BE2C (cell line): ENCODE measurements at places on chromosomes 6 and 20.

- no peak for DNase-seq
Measured at GRCh38 chr6:169794317-169795055, 43.1 kb downstream of the ERMARD start.

GRCh38 chr20:49712118-49712517 is 1.6 kb downstream of the B4GALT5 start:
- DNase-seq = no peak

- DNase-seq = no peak
Measured at GRCh38 chr6:16437095-16437494, 198.7 kb downstream of the GMPR start.

DNA sequence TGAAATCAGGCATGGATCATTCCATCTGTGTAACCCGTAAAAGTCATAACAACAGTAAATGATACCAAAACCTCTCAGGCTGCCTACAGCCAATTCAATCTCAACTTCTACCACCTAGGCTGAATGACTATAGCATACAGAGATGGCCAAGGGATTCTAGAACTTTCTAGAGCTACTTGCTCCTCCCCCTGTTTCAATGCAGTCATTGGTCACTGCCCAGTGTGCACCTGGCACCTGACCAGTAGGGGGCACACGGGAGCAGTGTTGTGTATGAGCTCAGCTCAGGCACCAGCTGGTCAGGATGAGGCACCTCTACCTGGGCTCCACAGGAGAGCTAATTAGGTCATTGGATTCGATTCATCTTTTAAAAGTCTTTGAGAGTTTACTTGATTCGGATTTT is 86.2 kb downstream of the PLEKHG1 start:
- DNase-seq = peak; percentile 50

- DNase-seq = peak; percentile 91
Measured at GRCh38 chr20:35994994-35995453, 26.6 kb downstream of the CNBD2 start.

DNA sequence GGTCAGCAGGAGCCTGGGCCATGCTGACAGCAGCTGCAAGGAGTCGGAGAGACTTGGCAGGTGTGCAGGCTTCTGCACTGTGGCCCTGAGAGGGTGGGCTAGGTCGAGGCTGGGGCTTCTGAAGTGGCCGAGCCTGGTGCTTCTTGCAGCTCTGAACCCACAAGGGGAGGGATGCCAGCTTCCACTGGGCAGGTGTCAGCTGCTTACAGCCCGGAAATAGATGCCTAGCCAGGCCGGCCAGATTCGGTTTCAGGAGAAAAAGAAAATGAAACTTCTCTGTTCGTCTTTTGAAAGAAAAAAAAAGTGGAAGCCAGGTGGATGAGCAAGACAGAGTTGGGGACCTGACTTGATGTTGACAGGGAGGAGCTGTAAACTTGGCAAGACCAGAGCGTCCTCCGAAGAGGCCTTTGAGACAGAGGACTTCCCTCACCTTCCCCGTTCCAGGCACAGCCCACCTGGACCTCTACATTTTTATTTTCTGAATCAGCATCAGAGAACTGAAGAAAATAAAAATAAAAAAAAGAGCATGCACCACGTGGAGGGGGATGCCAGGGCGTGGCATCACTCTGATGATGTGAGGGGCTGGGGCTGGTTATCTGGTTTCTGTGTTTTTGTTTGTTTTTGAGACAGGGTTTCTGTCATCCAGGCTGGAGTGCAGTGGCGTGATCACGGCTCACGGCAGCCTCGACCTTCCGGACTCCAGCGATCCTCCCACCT is at the start of gene ZBP1:
Gene ZBP1, minus strand, starts transcription at position 153 of the 717 bp plus-strand sequence. Its CDS starts 131 bp downstream, at position 22.
- no peak for DNase-seq

DNA sequence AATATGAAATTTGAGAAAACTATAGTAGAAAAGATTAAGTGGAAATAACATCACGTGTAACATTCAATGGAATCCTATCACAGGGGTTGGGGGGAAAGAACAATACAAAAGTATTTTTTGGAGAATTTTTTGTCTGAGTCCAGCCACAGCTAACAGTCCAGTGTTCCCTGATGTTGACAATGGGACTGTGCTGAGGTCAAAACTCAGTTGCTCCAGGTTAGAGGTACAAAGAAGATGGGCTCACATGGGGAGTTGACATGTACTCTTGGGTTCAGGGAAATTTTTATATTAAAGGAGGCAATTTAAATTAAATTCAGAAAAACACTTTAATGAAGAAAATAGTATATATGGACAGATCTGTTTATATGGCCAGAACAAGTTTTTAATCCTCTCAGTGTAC is 995 bp downstream of the MYCT1 start:
- no peak for DNase-seq

DNA sequence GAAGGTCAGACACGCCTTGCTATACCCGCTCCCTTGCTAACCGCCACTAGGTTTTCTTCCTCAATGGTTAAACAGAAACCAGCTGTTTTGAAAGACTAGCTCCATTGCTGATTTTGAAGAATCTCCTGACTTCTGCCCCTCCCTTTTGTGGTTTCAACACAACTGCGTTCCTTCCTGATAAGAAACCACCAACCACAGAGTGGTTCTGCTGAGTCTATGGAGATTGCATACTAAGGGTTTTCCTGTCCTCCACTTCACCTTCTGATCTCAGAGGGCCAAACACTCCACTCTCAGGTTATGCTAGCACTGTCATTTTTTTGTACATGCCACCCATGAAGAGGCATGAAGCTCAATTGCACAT is 207.9 kb downstream of the MYLK4 start:
- DNase-seq = no peak

DNA sequence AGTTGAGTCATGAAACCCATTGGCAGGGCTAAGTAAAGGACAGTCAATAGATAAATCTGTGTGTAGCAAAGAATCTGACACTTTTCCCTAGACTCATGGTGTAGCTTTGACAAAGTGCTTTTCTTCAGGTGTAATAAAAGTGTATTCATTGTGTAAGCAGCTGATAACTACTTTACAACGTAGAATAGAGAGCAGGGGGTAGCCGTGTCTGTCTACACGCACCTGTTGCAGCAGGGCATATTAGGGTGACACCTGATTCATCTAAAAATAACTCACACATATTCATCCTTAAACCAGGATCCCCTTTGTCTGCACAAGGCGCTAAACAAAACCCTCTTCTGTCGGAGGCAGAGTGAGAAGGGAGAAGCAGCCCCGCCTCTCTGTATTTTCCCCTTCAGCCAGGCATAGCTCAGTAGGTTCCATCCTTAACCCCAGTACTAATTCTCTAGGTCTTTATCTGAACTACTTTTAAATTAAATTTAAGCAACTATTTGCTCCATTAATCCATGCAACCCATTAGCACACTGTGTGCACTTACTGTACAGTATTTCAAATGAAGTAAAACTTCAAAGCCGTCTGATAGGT is 306.7 kb upstream of the SASH1 start:
- DNase-seq = no peak

DNA sequence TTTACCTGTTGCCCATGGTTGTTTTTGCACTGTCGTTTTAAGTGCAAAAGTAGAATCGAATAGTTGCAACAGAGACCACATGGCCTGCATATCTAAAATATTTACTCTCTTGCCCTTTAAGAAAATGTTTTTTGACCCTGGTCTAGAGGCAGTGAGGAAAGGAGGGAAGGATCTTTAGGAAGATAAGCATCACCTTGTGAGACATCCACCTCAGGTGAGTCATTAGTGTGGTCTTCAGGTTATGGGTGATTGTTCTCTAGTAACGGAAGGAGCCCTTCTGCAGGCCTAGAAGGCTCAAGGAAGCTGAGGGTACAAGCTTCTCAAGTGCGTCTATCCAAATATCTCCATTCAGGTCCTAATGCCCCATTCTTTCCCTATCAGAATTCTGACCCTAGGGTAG is 6.6 kb upstream of the RAB44 start:
- DNase-seq = no peak

- no peak for DNase-seq
Measured at GRCh38 chr6:92577077-92577719, 842.2 kb downstream of the EPHA7 start.

DNA sequence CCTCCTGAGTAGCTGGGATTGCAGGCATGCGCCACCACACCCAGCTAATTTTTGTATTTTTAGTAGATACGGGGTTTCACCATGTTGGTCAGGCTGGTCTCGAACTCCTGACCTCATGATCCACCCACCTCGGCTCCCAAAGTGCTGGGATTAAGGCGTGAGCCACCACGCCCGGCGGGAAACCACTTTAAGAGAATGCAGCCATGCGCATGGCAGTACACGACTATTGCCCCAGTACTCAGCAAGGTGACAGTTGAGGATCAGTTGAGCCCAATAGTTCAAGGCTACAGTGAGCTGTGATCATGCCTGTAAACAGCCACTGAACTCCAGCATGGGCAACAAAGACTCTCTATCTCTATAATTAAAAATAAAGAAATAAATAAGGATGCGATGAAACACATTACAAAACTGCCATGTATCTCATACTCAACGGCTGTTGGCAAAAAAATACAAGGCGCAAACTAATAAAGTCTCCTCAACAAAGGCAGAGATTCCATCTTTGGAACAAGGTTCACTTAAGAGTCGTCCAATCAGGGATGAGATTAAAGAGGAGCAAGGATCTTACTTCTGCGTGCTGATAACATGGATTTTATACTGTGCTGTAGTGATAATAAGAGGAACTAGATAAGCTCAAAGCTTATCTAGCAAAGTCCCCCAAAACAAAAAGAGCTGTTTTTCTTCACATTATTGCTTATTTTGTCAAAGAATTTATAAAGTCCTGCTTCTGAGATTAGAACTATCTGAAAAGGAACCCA is 51.1 kb downstream of the STAU1 start:
- no peak for DNase-seq

DNA sequence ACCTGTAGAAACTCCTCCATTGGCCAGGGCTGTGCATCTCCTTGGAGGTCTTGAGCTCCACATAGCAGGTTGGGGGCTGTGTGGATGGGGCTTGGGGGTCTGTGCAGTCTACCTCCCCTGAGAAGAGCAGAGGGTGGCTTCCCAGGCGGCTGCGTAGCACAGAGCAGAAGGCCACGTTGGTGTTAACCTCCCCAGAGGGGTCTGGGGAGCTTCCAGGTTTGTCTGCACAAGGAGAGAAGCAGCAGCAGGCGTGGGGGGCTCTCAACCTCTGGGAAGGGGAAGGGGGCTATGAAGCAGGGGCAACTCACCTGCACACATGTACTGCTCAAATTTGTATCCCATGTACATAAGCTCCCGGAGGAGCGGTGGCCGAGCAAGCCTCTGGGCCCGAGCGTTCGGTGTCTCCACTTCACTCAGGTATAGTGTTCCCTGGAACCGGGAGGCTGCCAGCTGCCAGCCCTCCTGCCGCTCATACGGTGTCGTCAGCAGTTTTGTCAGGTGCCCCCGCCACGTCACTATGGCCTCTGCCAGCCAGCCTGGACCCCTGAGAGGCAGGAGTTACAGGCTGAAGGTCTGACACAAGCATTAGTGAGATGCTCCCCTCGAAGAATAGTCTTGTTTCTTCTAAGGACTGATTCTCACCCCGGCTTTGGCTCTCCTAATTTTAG is 1.2 kb downstream of the DXO start:
- peak; percentile 23 for DNase-seq

DNA sequence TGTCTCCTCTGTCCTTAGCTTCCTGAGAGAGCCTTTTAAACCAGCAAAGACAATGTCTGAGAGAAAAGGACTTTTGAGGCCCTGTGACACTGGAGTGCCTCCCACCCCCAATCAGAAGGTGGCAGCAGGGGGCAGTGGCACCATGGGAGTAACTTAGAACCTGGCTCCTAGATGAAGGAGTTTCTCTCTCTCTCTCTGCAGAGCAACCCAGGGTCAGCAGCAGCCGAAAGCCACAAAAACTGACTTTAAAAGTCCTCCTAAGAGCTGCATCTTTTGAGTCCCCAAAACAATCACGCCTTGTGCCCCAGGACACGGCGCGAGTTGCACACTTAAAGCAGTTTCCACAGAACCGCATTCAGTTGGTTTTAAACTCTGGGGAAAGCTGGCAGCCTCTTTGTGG is 5.3 kb upstream of the TCP11 start:
- DNase-seq = peak; percentile 58

DNA sequence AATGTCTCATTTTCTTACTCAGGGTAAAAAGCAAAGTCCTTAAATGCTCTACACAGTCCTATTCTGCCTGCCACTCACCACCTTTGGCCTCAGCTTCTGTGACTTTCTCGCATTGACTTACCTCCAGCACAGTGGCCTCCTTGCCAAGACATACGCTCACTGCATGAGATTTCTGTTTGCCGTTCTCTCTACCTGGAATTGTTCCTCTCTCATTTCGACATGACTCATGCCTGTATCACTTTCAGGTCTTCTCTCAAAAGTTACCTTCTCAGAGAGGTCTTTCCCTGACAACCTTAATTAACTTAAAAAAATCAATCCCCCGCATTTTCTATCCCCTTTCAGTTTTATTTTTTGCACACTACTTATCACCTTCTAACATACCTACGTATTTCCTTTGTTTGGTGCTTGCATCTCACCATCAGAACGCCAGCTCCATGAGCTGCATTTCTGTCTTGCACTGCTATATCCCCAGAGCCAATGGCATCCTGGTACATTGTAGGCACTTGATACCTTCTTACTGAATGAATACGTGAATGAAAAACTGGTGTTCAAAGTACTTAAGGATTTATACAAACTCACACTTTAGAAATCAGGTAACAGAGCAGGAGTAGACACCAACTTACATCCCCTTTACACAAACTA is 24.5 kb downstream of the TENT5A start:
- DNase-seq = no peak

- DNase-seq = no peak
Measured at GRCh38 chr6:16757332-16757731, 3.9 kb downstream of the ATXN1 start.

DNA sequence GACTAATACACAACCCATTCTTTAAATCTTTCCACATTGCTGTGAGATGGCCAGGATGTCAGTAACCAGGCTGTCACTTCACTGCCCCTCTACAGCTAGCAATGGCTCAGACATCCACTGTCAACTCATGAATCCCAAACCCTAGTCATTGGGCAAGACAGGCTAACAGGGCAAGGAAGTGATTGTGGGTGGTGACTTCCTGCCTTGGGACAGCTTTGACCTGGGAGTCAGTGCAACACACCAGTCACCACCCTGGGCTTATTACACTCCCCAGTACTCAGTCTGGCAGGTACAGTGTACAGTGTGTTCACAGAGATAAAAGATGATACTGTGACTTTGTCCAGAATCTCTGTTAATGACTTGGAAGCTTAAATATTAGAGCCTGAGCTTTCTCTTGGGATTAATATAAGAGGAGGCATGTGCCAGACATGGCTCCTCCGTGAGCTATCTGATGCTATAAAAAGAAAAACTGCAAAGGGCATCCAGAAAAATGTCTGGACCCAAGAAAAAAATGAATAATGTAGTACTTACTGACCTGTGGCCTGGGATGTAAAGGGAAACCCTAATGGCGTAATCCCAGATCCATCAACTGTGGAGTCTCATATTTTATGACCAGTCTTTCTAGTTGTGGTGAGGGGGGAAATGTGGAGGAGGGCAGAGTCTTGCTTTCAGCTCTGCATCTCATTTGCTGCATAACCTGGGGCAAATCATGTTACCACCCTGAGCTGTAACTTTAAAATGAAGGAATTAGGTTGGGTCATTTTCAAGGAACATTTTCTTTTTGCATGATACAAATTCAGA is 244.4 kb downstream of the SLC24A3 start:
- no peak for DNase-seq

DNA sequence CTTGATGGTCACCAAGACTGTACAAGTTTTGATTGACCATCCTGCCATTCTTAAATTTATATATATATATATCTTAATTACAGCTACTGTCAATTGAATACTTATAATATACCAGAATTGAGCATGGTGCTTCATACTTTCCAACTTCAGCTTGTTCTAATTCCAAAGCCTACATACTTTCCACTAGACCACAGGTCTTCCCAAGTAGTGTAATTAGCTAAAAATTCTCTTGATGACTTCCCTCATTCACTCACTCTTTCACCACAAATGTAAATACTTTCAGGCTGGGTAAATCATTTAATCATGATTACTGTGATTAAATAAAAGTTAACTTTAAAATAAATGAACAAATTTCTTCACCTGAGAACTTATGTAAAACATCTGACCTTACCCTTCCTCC is 3.4 kb downstream of the ASF1A start:
- no peak for DNase-seq
